Choroid plexus epithelial cell (primary cell): ENCODE measurements at places on chromosomes 7 and 10.

DNA sequence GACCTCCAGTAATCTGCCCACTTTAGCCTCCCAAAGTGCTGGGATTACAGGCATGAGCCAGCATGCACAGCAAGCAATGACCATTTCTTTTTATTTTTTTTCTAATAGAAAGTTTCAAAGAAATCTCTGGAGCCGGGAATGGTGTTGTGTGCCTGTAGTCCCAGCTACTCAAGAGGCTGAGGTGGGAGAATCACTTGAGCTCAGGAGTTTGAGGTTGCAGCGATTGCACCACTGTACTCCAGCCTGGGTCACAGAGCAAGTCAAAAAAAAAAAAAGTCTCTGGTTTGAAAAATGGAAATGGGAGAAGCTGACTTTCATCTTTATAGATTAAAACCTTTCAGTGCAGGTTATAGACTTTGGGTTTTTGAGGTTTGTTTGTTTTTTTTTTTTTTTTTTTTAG is 44.8 kb upstream of the KMT2E start:
- DNase-seq = no peak

GRCh38 chr10:102269017-102269416 is 23.7 kb downstream of the GBF1 start:
- DNase-seq = no peak

- DNase-seq = peak; percentile 1
Measured at GRCh38 chr7:22051886-22052673, 106.4 kb upstream of the CDCA7L start.

- DNase-seq = no peak
Measured at GRCh38 chr10:97063271-97063982, 122.3 kb downstream of the SLIT1 start.

- DNase-seq = no peak
Measured at GRCh38 chr7:151390598-151391357, 19.1 kb downstream of the WDR86 start.

DNA sequence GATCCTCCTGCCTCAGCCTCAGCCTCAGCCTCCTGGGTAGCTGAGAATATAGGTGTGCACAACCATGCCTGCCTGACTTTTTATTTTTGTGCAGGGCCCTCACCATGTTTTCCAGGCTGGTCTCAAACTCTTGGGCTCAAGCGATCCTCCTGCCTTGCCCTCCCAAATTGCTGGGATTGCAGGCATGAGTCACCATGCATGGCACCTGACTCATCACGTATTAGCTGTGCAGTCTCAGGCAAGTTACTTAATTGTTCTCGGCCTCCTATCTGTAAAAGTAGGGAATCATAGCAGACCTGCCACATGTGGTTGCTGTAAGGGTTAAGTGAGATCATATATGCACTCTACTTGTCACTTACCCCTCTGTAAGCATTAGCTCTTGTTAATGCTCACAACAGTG is 117.2 kb downstream of the ANLN start:
- peak; percentile 23 for DNase-seq
